Endothelial cell of coronary artery (primary cell): ENCODE measurements at places on chromosomes 1 and 21. TPM values are rescaled to one million over a fixed set of nuclear protein-coding genes. Genes with fewer than 3 reads are reported as not detected.

Gene SZT2
- 13.5 and 23.6 TPM in 2 replicates for total RNA-seq

Gene SH3BGRL3
- 24.9 and 27.4 TPM in 2 replicates for total RNA-seq

Gene LRRN2
- not detected in 2 replicates for total RNA-seq

Gene OR6N1
- total RNA-seq = not detected in 2 replicates

Gene AMY1B
- not detected in 2 replicates for total RNA-seq
